ENCODE measurements at places on chromosomes 5 and 9. TPM values are rescaled to one million over a fixed set of nuclear protein-coding genes. Genes with fewer than 3 reads are reported as not detected.

EXOC3 gene
- polyA plus RNA-seq: 47.5 TPM

IFNB1 gene
- polyA plus RNA-seq: not detected

LCN9 gene
- not detected for polyA plus RNA-seq

CDH9 gene
- not detected for polyA plus RNA-seq

OBP2B gene
- not detected for polyA plus RNA-seq

TGFBI gene
- polyA plus RNA-seq: 0.07 TPM

POLR3G gene
- polyA plus RNA-seq: 0.87 TPM

PCDH12 gene
- 0.29 TPM for polyA plus RNA-seq

PCA3 gene
- not detected for polyA plus RNA-seq

LHX2 gene
- polyA plus RNA-seq: not detected

SYNPO gene
- polyA plus RNA-seq: not detected

Measured in naive thymus-derived CD4-positive, alpha-beta T cell (primary cell).